ENCODE measurements at places on chromosomes 3 and 15.

GRCh38 chr3:139377378-139377777 lies 12.1 kb downstream of the COPB2 start:
- DNase-seq = no peak

- DNase-seq = no peak
Observed at GRCh38 chr15:89429986-89430385, 66.4 kb downstream of the RHCG start.

DNA sequence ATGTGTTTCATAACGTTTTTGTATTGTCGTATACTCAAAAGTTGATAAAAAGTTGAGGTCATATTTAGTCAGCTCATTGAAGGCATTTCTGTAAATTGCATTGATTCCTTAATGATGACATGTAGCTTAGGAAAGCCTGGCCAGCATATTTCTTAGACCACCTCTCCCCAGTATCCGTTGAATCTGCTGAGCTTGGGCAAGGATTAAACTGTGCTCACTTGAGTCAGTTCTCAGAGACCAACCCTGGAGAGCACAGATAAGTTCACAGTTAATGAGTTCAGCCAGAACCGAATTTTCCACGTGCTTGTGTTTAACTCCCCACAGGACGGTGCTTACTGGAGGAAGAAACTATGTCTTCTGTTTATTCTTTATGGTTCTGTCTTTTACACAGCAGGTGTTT lies 132.7 kb downstream of the SLC25A26 start:
- DNase-seq = no peak

GRCh38 chr3:151407928-151408327 lies 23.4 kb upstream of the P2RY12 start:
- DNase-seq = no peak

GRCh38 chr3:16849795-16850194 lies 35.0 kb upstream of the PLCL2 start:
- peak; percentile 66 for DNase-seq

- peak; percentile 74 for DNase-seq
Observed at GRCh38 chr15:63504979-63505841, 817 bp downstream of the USP3 start.

DNA sequence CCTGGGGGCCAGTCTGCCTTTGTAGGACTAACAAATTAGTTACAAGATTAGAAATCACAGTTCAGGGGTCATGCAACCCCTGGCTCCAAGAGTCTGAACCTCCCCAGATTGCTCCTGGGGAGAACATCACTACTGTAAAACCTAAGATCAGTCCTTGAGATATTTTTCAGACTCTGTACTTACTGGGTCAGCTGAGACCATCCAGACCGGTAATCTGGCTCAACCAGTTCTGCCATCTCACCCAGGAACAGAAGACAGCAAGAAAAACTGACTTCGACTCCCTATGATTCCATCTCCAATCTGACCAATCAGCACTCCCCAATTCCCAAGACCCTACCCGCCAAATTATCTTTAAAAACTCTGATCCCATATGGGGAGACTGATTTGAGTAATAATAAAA lies 47.5 kb downstream of the NMD3 start:
- DNase-seq = no peak

- DNase-seq = no peak
Observed at GRCh38 chr3:56484122-56484521, 15.9 kb upstream of the ERC2 start.

GRCh38 chr3:107925851-107926250 lies 165.0 kb downstream of the CD47 start:
- peak; percentile 43 for DNase-seq

Data from suppressor macrophage (primary cell).